ENCODE measurements at places on chromosomes 12 and 14.
A peak's percentile ranks its signal among the peaks of the same experiment; 100 is the strongest.

DNA sequence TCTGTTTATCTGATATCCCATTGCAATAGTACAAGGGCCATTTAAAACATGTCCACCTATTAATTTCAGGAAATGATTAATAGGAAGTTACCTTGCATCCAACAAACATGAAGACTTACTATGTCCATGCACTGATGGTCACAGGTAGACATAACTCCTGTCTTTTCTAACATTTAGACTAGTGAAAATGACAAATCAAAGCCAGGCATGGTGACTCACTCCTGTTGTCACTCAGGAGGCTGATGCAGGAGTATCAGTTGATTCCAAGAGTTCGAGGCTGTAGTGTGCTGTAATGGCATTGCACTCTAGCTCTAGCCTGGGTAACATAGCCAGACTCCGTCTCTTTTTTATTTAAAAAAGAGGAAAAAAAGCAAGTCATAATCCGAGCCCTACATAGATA, 14.8 kb downstream of the HSP90B1 start:
- no peak for DNase-seq

DNA sequence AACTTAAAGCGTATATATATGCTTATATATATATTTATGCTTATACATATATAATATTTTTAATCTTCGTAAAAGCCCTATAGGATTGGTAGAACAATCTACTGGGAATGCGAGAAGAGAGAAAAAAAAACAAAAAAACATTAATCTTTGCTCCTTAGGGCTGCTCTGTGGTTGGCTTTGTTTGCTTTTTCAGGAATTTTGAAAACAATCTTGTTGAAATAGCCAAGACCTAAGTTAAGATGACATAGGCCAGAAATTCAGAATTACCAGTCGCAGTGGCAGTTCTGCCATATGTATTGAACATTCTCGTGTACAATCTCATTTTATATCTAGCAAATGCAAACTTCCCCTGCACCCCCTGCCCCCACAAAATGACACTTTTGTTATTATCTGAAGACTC, 699 bp downstream of the KLRF2 start:
- DNase-seq, result no peak

- DNase-seq, result no peak
Measured at GRCh38 chr12:47819138-47819895, 386 bp downstream of the HDAC7 start.

- peak; percentile 92 for DNase-seq
Measured at GRCh38 chr12:6532927-6533652, 1.2 kb upstream of the GAPDH start.

DNA sequence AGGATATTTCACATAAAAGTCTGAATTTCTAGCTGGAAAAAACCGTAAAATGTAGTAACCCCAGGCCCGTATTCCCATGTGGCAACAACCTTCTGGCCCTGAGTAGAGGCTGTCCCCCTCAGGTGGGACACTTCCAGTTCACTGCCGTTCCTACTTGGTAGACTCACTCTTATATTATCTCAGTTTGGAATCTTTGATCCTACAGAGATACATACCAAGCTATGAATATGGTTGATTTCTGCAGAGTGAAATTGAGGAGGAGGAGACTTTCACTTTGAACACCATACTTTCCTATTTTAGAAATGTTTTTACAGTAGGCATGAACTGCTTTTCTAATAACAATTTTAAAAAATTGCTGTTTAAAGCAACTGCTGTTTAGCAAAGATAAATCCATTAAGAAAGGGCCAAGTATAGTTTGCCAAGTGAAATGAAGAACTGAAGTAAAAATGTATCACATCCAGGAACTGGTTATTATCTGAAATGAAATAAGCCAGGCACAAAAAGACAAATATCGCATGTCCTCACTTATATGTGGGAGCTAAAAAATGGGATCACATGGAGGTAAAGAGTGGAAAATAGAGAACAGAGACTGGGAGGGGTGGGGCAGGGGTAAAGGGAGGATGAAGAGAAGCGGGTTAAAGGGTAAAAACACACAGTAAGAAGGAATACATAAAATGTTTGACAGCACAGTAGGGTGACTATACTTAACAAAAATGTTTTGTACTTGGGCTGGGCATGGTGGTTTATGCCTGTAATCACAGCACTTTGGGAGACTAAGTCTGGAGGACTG, 92.8 kb upstream of the METAP2 start:
- DNase-seq, result no peak

DNA sequence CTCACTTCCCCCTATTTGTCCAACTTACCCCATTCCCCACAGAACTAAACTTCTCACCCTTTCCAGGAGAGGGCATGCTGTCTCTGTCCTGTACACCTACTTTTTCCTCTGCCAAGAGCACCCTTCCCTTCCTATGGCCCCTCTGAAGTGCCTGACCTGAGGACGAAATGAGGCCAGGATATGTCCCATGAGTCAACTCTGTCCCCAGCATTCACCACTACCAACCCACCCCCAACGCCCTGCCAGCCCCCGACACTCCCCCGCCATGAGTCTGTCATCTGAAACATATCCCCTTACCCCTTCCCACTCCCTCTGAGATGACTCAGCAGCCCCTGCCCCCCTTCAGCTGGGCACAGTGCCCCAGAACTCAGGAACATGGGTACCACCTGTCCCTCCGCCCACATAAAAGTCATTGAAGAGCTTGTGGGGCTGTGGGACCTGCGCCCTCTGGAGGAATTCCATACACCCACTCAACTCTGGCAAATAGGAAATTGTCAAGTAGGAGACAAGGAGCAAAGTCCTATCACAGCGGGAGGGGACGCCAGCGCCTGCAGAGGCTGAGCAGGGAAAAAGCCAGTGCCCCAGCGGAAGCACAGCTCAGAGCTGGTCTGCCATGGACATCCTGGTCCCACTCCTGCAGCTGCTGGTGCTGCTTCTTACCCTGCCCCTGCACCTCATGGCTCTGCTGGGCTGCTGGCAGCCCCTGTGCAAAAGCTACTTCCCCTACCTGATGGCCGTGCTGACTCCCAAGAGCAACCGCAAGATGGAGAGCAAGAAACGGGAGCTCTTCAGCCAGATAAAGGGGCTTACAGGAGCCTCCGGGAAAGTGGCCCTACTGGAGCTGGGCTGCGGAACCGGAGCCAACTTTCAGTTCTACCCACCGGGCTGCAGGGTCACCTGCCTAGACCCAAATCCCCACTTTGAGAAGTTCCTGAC, 26.3 kb downstream of the ITGA7 start:
- DNase-seq, result peak; percentile 59

DNA sequence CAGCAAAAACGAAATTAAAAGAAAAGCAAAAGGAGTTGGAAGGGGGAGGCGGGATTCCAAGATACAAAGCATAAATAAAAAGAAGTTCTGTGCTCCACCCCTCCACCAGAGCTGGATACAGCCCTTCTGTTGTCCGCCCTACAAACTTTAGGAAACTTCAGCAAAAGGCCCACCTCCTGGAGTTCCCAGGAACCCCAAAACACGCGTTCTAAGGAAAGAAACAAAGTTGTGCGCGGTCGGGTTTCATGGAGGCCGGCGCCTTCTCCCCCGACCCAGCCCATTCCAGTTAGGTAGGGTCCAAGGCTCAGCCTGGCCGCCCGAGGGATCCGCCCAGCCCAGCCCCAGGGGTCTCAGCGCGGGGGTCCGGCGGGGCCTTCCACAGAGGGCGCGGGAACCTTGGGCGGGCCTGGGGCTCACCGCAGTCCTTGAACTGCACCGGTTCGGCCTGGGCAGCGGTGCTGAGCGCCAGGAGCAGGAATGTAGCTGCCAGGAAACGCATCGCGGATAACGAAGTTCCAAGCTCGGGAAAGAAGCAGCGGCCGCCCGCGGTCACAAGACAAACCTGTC, at the start of gene NPC2:
NPC2 (minus strand) TSS at position 530 of the 567 bp plus-strand sequence; CDS start at position 499, 31 bp downstream.
- DNase-seq, result no peak

DNA sequence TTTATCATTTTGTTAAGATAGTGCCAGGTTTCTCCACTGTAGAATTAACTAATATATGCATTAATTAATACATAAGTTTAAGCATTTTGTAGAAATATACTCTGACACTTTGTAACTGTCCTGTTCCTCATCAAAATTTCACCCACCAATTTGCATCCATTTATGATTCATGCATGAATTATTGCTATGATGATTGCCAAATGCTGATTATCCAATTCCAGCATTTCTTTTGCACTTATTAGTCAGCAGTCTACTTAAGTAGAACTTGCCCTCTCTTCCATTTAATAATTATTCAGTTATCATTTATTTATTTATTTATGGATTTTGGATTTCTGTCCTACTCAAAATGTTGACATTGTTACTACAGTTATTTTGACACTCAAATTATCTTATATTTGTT, 72.2 kb downstream of the SLC6A15 start:
- no peak for DNase-seq

DNA sequence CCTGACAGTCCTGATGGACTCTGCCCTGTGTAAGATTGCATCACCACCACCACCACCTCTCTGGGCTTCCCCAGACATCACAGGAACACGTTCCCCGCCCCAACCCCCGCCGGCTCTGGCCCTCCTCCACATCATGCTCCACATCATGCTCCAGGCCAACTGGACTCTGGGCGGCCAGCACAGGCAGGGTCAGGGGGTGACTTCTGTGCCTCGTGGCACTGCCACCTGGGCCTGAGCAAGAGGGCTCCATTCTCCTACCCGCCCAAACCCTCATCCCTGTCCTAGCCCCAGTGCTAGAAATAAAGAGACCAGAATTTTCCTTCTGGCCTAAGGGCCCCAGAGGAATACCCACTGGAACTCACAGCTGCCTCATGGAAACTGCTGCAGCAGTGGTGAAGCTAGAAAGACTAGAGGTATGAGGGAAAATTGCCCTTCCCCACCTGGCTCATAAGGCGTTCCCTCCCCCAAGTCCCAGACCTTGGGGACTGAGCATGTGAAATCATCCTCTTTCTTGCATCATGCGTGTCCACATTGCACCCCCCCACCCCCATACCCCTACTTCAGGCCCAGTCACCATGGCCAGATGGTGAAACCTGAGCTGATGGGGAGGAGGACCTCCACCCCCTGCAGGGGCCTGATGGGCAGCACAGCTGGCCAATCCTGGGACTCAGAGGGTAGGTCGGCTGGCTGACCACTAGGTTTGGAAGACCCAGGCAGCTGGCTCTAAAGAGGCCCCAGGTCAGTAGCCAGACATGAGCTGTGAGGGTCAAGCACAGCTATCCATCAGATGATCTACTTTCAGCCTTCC, at the start of gene INHBE:
INHBE (plus strand) TSS at position 742 of the 808 bp plus-strand sequence. CDS start 230 bp downstream, outside the sequence.
- DNase-seq, result peak; percentile 88

DNA sequence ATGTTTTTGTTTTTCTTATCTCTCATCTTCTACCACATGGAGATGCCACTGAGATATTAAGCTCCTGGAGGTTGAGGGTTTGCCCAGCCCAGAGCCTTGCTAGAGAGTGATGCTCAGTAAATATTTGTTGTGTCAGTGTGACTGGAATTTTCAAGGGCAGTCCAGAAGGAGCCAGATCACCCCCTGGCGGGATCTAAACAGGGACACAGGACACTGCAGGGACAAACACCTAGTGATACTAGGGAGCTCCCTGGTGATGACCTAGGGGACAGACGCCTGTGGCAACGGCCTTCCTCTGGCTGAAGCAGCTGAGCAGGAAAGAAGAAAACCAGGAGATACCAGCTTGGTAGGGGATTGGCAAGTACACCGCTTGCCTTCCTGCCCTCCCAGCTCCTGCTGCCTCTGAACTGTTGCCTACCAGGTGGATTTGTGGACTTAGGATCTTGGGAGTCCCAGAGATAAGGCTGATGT, 714.4 kb upstream of the TBX3 start:
- DNase-seq, result no peak

DNA sequence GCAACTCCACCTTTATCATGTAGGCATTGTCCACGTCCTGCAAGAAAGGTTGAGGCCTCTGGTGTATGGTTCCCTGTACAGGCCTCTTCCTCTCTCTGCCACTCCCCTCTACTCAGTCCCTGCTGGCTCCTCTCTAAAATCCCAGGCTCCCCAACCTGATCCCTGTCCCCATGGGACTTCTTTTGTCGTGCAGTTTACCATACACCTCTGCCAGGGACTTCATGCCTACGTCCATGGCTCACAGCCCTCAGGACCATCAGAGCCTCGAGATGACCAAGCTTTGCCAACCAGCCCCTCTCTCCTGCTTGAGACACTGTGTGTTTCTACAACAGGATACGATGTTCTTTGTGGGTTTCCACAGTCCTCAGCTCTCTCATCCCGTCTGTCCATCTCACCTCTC, 2.9 kb downstream of the KRT2 start:
- DNase-seq, result no peak

DNA sequence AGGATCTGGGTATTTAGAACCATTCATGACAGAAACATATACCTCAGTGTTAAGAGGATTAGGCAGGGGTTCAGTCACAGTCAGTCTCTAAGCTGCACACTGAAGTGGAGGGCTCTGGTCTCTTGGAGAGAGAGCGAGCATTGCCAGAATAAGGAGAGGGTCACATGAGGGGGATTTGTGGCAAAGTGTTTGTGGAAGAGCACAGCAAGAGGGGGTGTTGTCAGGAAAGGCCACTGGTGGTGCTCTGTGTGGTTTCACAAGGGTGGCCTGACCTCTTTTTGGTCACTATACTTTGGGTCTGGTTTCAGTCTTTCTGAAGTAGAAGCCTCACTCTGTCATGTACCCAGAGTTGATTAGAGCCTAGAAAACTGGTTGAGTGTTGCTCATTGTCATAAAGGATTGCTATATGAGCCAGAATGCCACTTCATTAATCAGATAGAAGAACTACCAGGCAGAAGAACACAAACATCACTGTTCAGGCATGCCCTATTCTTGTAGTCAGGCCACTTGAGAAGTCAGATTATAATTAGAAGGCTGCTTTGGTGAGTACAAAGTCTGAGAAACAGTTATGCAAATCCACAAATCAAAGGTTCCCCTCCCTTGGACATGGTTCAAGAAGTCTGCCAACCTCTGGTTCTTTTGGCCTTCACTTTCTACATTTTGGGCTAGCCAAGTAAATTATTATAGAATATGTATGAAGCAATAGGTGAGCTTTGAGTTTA, 8.4 kb downstream of the TMEM19 start:
- DNase-seq, result no peak

- DNase-seq, result no peak
Measured at GRCh38 chr12:123813349-123813748, 51.2 kb downstream of the DNAH10 start.

GRCh38 chr12:123396543-123396942, 12.6 kb downstream of the KMT5A start:
- DNase-seq, result no peak

DNA sequence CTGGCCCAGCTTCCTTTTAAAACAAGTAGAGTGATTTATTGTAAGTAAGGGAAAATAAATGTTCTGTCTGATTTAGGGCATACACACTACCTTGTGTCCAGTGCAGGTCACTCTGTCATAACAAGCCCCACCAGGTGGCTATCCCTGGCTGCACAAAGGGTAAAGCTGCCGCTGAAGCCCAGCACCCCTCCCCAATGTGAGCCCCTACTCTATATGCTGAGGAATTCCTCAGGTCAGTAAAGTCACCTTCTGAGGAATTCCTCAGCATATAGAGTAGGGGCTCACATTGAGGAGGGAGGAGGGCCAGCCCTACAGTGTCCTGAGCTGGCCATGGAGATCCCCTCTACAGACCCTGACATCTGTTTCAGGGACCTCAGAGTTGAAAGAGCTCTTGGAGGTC, 67.2 kb downstream of the TBC1D30 start:
- DNase-seq, result no peak

- DNase-seq, result no peak
Measured at GRCh38 chr14:94227029-94227428, 52.9 kb downstream of the PPP4R4 start.

GRCh38 chr12:46983959-46984841, 95.2 kb upstream of the PCED1B start:
- DNase-seq, result no peak

Data from muscle of back (tissue), 13 donors.